Stimulated activated CD4-positive, alpha-beta T cell treated with anti-CD3 and anti-CD28 coated beads, TNF-alpha, amount 100 ng/mL, for 48 hours (primary cell): ENCODE measurements at places on chromosomes 16 and 17.

DNA sequence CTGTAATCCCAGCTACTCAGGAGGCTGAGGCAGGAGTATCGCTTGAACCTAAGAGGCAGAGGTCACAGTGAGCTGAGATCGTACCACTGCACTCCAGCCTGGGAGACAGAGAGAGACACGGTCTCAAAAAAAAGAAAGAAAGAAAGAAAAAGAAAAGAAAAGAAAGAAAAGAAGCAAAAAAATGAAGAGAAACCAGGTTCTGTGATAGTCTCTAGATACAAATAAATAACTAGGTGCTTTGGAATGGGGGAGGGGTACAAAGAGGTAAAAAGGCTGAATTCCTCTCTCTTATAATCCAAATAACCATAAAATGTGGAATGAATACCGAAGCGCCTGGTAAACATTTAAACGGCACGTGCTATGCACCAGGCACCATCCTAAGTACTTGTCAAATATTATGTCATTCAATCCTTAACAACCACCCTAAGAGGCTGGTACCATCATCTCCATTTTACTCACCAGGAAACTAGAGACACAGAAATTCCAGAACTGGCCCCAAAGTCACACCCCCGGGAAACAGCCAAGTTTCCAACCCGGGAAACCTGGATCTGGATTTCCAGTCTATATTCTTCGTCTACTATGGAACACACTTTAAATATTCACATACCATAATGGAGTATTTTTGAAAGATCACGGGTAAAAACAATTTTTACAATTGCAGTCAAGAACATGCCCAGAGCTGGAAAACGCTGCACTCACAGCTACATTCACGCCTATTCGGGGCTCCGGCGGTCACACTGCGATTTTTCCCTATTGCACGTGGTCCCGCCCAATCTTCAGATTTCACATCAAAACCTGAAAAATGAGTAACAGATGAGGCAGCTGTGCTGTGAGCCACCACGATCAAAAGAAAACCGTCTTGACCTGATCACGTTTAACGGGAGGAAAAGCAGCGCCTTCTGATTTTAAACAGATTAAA, 10.5 kb downstream of the NXN start:
- no peak for DNase-seq

- DNase-seq: no peak
Measured at GRCh38 chr17:81396722-81397313, 1.6 kb downstream of the BAHCC1 start.

GRCh38 chr16:4522051-4522581, 16.5 kb downstream of the CDIP1 start:
- DNase-seq: no peak

DNA sequence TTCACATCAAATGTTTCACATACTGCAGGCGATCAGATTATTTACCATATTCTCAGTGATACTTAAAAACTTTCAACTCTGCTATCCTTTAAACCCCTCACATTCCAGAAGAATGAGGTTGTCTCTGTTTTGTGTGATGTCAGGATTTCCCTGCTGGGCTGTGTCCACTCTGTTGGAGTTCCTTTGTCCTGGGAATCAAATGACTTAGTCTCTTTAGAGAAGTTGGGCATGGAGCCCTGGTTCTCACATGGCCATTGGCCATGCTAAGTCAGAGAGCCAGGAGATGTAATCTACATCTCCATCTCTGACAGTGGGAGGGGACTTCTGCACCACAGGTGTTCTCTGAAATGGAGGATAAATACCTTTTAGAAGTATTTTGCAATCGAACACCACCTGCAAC, 205.1 kb upstream of the MAF start:
- DNase-seq: no peak

DNA sequence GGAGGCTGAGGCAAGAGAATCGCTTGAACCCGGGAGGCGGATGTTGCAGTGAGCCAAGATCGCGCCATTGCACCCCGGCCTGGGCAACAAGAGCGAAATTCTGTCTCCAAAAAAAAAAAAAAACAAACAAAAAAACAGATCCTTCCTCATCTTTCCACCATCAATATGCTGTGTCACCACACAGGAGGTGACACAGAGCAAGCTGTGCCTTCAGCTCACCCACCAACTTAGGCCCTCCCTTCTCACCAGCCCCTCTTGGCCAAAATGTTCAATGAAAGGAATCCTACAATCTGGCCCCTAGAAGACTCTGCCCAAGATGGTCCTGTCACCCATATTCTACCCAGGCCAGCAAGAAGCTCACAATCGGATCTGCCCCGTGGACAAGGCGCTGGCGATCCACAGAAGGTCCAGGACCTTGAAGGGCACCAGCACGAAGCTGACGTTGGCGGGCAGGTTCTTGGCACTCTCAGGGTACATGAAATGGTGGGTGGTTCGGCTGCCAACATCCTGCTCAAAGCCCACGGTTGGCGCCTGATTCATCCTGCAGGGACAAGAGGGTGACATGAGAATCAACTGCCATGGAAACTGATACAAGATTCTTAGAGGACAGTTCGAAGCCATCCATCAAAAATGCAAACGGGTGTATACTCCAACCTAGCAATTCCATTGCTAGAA, 41.4 kb downstream of the DDX19A start:
- DNase-seq: no peak
